ENCODE measurements at places on chromosomes 1 and 21. TPM values are rescaled to one million over a fixed set of nuclear protein-coding genes. Genes with fewer than 3 reads are reported as not detected.

GRCh38 chr1:89837036-89837481 is 16.2 kb downstream of the LRRC8D start:
- DNase-seq = no peak

DNA sequence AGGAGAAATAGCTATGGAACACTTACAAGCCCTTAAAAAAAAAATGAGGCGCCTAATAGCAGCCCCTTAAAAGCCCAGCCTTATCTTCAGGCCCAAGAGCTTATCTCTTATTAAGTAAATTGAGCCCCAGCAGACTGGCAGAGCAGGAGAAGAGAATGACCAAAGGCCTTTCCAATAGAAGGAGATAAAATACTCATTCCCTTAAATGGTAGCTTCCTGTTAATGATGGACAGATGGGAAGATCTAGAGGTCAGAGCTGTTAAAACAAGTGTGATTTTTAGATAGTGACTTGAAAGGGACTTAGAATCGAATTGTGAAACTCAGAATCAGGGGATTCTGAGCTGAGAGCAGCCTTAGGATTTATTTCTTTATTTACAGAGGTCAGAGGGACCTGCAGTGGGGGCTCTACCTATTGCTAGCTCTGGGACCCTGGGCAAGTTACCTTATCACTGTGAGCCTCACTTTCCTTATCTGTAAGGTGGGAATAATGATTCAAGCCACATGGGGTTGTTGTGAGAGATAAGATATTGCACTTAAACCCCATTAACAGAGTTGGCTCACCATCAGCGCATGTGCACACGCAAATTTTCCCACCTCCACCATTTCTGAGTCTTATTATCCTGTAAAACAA is 101.3 kb upstream of the C8B start:
- no peak for DNase-seq

The JAK1 gene
- 50.0 TPM for total RNA-seq

DNA sequence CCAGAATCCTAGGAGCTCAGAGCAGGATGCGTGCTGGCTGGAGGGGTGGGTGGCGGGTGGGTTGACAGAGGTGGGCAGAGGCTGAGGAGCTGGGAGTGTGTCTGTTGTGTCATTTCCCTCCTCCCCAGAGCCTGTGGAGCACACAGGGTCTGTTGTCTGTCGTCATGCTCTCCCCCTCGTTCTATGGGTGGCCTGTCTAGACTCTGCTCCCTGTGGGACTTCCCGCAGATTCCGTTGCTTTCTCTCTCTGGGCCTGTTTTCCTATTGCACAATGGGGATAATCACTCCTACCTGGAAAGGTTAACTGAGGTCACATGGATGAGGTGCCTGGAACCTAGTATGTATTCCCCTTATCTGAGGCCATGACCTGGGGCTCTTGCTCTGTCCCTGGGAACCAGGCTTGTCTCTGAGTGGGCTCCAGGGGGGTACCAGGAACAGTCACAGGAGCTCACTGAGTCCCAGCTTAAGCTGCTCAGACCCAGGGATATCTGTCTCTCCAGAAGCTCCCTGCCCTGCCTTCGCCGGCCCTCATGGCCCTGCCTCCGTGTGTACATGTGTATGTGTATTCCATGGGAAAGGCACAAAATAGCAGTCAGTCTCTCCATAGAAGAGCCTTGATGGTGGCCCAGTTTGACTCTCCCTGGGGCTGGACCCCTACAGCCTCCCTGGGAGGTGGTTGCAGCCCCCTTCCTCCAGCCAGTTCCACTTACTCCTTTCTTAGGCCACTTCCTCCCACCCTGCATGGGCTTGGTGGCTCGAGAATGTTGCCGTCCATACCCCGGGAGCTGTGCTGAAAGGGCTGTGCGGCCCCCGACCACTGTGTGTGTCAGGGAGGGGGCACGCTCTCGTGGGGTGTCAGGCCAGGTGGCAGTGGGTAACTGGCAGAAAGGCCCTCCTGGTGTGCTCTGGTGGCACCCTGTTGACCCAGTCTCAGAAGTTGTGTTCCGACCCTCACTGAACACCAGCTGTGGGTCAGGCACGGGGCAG is 17.9 kb downstream of the PTPRF start:
- no peak for DNase-seq

- no peak for DNase-seq
Measured at GRCh38 chr1:214550857-214551435, 456 bp downstream of the PTPN14 start.

The EBNA1BP2 gene
- total RNA-seq = 400 TPM

The NR1I3 gene
- not detected for total RNA-seq

- DNase-seq = no peak
Measured at GRCh38 chr1:227401562-227402342, 83.5 kb upstream of the CDC42BPA start.

DNA sequence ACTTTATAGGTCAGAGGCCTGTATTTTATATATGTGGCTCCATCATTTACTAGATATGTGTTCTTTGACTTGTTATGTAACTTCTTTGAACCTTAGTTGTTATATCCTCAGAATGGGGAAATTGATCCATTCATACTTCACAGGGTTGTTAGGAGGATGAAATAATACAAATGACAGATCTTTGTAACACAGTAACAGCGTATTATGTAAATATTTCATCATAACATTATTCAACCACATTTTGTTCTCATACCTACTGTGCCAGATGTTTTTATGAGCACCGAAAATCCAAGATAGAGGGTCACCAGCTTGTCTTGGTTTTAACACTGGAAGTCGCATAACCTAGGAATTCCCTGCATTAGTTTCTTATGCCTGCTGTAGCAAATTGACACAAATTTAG is 3.3 kb downstream of the SUCO start:
- no peak for DNase-seq

GRCh38 chr21:32155226-32155625 is 123.6 kb downstream of the MIS18A start:
- no peak for DNase-seq

DNA sequence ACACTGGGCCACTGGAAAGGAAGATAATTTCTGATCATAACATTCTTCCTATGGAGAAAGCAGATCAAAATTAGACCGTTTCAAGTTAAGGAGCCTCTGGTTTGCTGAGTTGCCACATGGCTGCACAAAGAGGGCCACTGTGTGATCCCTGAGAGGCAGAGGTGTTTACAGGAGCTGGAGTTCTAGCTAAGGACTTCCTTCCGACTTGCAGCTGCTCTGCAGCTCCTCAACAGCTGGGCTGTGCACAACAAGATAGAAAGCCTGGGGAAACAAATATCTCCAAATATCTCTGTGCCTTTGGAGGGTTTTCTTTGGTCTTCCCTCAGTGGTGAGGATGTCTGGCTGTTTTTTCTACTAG is 26.8 kb downstream of the GADD45A start:
- DNase-seq = no peak

The NBPF20 gene
- total RNA-seq = 2.0 TPM

The NEK2 gene
- 50.3 TPM for total RNA-seq

DNA sequence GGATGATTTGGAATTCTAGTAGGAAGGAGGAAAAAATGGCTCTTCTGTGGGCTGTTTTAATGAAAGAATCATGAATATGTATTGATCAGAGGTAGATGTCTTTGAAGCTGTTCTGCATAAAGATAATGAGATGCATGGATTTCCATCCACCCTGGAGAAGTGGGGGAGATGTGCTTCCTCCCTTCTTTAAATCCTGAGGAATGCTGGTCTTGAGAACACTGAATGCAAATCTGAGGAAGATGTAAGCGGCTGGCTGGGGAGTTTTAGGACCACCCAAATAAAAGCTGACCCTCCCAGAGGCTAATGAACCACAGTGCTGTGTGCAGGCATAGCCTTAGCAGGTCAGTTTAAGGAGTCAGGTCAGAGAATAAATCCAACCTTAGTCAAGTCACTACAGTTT is 37.3 kb downstream of the ZMYND12 start:
- DNase-seq = no peak

- peak; percentile 70 for DNase-seq
Measured at GRCh38 chr1:73604739-73605138, 593.2 kb downstream of the LRRIQ3 start.

- DNase-seq = no peak
Measured at GRCh38 chr1:29083317-29084195, 40.1 kb downstream of the TMEM200B start.

All from HT1080 (cell line).